Diencephalon (tissue), 1 donor: ENCODE measurements at places on chromosomes 5 and 9. TPM values are rescaled to one million over a fixed set of nuclear protein-coding genes. Genes with fewer than 3 reads are reported as not detected.

SHOC1 gene
- total RNA-seq: not detected

CCL27 gene
- total RNA-seq: 0.69 TPM

ADGRD2 gene
- total RNA-seq: 0.46 TPM

SOX30 gene
- not detected for total RNA-seq

LHX6 gene
- 22.1 TPM for total RNA-seq

ZNF883 gene
- total RNA-seq: 29.1 TPM

AGXT2 gene
- total RNA-seq: 0.23 TPM

SPRY4 gene
- 4.8 TPM for total RNA-seq

COL5A1 gene
- 6.9 TPM for total RNA-seq

FOXD4L3 gene
- total RNA-seq: 0.23 TPM

EXOSC2 gene
- 39.4 TPM for total RNA-seq

PCDHA11 gene
- 22.8 TPM for total RNA-seq

PRELID2 gene
- total RNA-seq: 39.0 TPM

KCTD16 gene
- total RNA-seq: 51.0 TPM

BAAT gene
- 0.23 TPM for total RNA-seq

PRR7 gene
- 17.1 TPM for total RNA-seq

IDNK gene
- 6.2 TPM for total RNA-seq

ZNF618 gene
- 10.1 TPM for total RNA-seq

ARID3C gene
- total RNA-seq: 0.69 TPM
